ENCODE measurements at places on chromosomes 12 and 14.

- DNase-seq = no peak
These were observed 171.5 kb downstream of the SLC15A4 start for GRCh38 chr12:128652136-128652751.

DNA sequence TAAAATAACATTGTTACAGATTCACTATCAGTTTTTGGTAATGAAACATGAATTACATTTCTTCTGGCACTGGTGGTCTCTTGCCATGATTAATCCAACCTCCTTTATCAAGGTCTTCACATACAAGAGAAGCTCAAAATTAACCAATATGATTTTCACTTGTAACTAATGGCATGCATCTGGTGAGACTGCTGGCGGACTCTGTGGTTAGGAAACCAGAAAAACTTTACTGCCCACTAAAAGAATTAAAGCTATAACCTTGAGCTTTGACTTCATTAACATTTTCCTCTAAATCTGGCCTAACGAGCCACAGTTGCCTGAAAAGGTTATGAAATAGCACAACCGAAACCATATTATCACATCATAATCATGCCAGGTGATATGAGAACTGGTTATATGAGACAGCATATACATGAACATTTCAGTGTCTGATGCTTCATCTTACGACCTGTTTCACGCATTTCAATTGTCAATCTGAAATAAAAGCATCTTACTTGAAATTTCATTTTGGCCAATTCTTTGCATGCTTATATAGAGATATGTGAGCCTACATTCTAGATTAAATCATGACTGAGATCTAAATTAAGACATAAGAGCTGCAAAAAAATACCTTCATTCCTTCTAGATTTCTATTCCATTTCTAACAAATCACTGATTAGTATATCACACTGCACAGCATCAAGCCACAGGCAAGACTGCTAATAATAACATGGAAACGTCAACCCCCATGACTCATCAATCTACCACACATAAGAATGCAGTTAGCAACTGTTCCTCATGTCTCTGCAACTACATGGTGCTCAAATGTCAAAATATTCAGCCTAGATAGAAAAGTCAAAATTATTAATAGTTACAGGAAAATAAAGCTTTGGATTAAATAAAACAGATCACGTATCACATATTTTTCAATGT is 89.3 kb downstream of the OSBPL8 start:
- DNase-seq = peak; percentile 82

GRCh38 chr12:131102493-131102931 is 148.8 kb downstream of the ADGRD1 start:
- no peak for DNase-seq

GRCh38 chr12:102955926-102956737 is 1.3 kb upstream of the ASCL1 start:
- no peak for DNase-seq

DNA sequence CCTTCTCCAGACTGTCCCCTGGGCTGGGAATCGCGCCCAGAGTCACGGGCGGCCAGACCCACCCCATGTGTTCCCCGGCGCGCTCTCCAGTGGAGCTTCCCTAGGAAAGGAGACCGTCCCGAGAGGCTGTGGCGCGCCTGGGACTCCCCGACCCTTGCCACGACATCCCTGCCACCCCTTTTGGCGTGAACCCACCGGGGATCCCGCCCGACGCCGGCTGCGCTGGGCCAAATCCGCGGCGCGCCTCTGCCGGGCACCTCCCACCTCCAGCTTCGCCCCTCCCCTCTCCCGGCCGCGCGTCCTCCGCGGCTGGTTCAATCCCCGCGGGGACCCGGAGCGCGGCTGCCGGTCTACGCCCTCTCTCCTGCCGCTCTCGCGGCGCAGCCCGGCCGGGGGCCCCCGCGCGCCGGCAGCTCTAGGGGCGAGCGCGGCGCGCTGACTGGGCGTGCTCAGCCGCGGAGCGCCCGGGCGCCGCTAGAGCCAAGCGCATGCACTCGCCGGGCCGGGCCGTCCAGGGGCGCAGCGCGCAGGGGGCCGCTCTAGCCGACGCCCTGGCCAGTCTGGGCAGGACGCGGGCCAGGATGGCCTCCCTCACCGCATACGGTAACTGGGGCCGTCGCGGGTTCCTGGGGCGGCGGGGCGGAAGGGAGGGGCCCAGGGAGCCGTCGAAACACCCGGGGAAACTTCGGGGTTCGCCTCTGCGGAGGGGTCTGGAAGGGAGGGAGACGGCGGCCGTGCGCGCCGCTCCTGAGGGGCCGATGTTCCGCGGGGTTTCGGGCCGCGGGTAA is 77.4 kb upstream of the ANO4 start:
- DNase-seq = no peak

- DNase-seq = peak; percentile 51
These were observed 50.6 kb downstream of the DRAM1 start for GRCh38 chr12:101927999-101928398.

DNA sequence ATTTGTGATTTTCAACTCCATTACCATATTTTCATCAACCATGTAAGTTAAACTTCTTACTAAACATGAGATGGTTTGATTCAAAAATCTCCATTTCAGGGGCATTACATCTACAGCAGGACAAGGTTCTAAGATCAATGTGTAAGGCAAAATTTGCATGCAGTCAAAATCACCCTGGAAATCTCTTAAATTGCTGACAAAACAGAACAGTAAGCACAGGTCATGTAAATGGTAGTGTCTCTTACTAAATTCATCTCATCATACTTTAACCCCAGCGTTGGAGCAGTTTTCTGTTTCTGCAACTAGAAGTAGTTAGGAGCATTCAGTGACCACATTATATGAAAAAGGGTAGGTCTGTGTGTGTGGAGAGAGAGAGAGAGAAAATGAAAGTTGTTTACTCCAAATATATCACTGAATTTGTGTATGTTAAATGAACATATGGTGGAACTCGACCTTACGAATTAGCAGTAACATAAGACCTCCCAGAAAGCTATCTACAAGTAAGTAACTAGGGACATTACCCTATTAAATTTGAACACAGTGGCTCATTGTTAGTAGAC is 227.5 kb downstream of the SSPN start:
- no peak for DNase-seq

DNA sequence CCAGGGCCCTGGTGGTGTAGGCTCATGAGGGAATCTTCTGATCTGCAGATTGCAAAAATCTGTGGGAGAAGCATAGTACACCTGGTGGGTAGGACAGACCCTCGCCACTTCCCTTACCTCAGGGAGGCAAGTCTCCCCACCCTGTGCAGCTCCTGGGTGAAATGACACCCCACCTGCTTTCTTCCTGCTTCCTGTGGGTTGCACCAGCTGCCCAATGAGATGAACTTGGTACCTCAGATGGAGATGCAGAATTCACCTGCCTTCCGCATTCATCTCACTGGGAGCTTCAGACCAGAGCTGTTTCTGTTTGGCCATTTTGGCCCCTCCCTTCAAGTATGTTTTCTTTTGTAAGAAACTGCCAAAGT is 4.7 kb downstream of the CLEC2D start:
- no peak for DNase-seq

DNA sequence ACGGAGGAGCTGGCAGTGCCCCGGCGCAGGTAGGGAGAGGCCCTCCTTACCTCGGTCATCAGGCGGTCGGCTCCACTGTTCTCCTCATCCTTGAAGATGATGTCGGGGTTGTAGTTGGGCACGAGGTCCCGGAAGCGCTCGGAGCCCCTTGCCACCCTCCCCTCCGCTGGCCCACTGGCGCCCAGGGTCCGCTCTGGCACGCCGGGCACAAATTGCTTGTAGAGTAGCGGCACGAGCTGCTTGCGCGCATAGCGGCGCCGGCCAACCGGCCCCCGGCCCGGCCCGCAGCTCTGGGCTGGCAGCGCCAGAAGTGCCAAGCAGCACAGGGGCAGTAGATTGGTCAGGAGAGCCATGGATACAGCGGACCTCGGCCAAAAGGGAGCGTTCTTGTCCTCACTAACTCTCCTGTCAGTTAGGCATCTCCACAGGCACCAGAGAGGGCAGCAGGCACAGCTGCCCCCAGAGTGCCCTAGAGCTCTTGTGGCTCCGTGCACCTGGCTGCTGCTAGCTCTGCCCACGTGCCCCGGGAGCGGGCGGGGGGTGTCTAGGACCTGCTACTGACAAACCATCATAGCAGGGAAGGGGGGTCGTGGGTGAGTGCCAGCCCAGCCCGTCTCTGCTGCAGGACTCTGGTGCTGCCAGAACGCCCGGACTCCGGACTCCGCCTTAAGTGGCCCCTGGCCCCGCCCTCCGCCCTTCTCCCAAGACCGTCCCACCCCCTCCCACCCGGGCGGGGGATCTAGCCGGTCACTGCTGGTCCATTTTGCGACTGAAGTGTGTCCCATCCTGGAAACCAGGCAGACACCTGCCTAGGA is at the start of gene DHH:
TSS of gene DHH (minus strand) at position 642 of the 815 bp plus-strand sequence. CDS start at position 353, 289 bp downstream.
- peak; percentile 30 for DNase-seq

DNA sequence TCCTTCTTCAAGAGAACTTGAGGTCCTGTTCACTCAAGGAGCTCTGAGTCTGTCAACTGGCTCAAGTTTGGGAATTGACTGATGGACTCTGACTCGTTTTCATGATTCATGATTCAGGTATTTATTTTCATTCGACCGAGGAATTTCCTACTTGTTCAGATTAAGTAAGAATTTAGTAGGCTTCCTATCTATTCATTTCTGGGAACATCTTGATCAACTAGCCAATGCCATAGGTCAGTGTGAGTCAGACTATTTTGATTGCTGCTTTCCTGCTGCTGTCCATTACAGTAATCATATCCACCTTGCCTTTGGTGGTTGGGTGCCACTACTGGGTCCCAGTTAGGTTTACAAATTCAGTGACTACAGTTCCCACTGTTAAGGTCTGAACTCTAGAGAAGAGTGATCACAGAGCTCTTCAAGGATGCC is 6.1 kb downstream of the FAM186A start:
- no peak for DNase-seq

- DNase-seq = no peak
These were observed 899 bp upstream of the COL2A1 start for GRCh38 chr12:48005001-48005749.

DNA sequence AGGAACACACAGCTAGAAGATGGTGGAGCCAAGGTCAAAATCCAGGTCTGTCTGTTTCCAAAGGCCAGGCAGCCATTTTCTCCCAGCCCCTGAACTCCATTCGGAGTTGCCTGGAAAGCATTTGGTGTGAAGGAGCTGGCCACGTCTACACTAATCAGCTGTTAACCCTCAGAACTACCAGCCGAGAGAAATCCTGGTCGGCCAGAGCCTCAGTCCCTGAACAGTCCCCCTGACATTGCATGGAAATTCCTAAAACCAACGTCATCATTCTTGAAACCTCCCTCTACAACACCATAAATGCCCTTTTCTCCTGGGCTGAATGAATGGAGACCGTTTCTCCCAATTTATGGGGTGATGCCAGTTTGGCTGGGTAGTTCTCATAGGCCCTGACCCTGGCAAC is 245.6 kb downstream of the SLC41A2 start:
- DNase-seq = no peak

DNA sequence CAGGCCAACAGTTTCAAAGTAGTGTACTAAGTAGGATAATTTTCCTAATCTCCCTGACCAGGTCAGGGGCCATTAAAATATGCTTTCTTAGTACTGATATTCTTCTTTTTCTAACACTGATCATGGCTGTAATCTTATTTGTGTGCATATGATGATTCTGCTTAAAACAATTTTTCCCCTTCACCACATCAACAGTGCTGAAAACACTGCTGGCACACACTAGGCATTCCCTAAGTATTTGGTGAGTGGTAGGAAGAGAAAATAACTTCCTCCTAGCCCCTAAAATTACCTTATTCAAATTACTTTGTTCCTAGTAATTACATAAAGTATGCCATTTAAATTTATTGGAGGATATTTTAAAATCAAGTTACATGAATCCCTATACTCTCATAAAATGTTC is 49.9 kb upstream of the BBS10 start:
- no peak for DNase-seq

GRCh38 chr12:3150931-3151835 is 74.0 kb downstream of the TSPAN9 start:
- DNase-seq = no peak

- no peak for DNase-seq
These were observed 46.9 kb upstream of the ANO6 start for GRCh38 chr12:45168976-45169375.

- no peak for DNase-seq
These were observed 69.9 kb upstream of the FOXN3 start for GRCh38 chr14:89486961-89487360.

DNA sequence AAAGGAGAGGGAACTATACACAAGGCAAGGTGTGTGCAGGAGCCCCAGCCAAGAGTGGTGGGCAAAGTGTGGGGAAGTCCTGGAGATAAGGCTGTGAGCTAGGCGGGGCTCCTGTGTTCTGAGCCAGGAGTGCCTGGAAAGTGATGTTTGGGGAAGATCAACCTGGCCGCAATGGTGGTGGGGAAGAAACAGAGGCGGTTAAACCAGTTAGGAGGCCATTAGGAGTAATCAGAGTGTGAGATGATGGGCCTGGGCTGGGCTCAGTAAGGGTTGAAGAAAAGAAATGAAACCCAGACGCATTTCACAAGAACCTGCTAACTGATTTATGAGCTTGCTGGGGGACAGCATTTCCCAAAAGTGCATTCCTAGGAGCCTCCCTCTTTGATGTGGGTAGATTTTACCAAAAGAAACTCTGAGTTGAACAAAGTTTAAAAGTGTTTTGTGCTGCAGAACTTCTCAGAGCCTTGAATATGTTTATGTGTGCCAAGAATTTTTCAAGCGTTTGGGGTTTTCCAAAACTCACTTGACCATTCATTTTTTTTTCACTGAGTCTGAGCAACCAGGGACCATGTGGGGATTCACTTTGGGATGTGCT is 34.2 kb upstream of the LRP1-AS start:
- no peak for DNase-seq
